ENCODE measurements at places on chromosomes 7 and 10.

DNA sequence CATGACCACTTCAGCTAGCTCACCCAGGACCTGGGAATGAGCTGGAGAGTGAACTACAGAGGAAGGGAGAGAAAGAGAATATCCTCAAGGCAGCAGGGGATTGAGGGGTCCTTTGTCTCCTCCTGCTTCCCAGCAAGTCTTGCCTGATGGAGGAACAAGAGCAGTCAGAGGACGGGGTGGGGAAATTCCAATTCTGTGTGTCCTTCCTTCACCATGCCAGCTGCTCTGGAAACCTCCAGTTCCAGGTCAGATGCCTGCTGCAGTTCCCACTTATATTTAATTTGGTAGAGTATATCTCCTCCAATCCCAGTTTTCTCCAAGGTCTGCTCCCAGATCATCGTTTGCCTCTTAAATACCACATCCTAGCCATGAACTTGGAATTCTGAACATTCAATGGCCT is 21.4 kb upstream of the LEP start:
- no peak for DNase-seq

GRCh38 chr7:19958309-19958896 is 185.0 kb upstream of the TMEM196 start:
- DNase-seq: no peak

DNA sequence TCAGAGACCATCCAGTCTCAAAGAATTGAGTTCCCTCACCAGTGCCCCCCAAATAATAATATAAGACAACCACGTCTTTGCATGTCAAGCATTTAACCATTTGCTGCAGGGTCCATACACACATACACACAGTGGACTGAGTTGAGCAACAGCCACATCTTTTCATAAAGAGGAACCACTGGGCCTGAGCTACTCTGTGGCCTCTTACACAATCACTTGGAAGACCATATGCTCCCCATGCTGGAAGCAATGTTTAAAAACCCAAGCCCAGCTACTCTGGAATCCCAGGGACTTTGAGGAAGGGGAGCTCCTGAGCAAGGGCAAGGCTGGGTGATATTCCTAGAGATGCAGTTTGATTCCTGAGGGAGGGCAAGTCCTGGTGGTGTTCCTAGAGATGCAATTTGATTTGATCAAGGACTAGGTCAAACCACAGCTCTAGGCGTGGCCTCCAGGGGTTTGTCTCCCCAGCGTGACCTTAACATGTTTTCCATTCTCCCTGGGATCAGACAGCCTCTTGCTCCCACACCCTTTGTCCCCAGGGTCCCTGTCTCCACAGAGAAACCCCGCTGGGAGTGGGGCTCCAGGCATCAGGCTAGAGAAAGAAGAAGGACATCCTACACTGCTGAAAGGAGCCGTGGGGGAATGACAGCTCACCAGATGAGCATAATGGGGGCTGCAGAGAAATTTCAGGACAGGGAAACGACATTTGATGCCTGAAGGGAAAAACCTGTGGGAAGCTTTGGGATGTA is 376.2 kb upstream of the MGMT start:
- no peak for DNase-seq

GRCh38 chr10:20662742-20663141 is 234.4 kb downstream of the NEBL start:
- DNase-seq: no peak

- no peak for DNase-seq
Measured at GRCh38 chr10:58081353-58081752, 186.3 kb downstream of the IPMK start.

GRCh38 chr7:121498816-121499215 is 102.7 kb upstream of the FAM3C start:
- DNase-seq: no peak

DNA sequence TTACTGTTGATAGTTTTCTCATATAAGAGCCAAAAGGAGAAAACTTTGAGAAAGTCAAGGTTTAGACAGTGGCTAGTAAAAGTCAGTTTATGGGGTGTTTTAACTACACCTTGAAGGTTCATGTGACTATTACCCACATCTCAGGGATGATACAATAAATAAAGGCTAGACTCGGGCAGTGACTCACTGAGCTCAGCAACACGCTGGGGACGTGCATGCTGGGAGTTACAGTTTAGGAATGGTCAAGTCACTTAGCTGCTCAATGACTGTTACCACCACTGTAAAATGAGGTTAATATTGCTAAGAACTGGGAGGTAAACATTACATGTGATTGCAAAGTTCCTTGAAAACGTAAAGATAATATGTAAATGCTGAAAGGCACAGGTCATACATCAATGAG is 1254.4 kb upstream of the PHF14 start:
- DNase-seq: no peak

GRCh38 chr10:88471899-88472298 is 111.2 kb downstream of the RNLS start:
- no peak for DNase-seq

DNA sequence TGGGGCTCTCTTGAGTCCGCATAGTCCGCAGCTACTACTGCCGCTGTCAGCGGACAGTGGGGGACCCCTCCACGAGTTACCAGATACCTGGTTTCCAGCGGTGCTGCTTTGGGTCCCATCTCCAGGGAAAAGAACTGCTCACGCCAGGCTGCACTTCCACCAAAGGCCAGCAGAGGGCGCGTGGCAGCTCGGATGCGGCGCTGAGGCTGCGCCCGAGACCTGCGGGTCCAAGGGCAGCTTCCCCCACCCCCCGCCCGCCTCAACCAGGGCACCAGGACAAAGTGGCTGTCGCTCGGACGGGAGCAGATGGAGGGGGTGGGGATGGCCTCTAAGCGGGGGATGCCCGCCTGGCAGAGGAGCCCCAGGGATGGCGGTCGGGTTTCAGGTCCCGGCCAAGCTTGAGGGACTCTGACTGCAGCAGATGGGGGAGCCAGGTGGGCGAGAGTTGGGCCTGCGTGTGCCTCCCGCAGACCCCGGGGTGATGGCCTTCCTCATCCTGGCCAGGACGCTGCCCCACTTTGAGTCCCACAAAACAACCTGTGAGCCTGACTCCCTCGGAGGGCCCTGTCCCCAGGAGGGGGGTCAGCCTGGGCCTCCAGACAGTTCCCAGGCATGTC is 23.8 kb upstream of the ZNF735 start:
- no peak for DNase-seq

DNA sequence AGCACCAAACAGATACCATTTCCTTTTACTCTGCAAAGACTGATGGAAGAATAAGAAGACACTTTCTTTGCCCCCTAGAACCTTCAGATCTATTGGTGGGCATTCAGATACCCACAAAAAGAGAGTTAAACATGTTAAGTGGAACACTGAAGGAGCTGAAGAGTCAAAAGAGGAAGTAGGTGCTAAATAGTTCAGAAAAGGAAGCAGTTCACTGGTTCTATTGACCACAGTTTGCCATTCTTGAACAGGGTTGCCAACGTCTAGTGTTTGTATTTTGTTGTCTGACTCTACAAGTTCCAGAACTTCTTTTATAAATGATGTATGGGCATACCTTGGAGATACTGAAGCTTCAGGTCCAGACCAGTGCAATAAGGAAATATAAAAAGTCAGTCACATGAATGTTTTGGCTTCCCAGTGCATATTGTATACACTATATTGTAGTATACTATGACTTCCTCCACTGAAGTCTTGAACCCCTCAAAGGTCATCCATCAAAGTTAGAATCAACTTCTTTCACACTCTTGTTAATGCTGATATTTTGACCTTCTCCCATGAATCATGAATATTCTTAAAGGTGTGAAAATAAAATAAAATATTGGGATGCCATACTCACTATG is 47.5 kb upstream of the AGR3 start:
- no peak for DNase-seq

DNA sequence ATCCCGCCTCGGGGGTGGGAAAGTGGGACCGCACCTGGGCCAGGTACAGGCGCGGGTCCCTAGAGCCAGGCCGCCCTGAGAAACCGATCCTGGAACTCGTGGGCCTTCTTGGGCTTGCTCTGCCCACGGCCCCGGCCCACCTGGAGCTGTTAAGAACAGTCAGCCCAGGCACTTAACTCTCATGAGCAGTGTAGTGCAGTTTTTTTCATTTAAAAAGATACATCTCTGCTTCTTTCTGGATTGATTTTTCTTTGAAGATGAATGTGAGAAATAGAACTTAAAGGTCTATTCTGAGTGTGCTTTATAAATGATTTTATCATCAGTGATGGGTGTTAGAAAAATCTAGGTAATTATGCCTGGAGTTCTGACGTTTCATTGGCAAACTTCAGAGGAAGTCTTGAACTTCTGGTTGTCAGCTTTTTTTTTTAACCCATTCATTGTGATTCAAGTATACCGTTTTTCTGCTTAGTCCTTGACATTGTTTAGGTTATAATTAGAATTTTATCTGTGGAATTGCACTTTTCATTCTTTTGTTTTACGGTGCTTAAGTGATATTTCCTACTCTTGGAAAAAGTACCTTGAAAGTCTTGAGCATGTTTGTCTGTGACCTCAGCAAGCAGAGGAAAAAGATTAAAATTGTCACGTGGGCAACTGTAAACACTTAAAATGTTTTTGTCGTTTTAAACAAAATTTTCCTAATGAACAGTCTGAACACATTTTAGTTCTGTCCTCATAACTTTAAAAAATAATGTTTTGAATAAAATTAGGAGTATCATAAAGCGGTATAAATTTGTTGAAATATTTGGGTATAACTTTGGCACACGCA is 906 bp downstream of the CDK1 start:
- DNase-seq: no peak

DNA sequence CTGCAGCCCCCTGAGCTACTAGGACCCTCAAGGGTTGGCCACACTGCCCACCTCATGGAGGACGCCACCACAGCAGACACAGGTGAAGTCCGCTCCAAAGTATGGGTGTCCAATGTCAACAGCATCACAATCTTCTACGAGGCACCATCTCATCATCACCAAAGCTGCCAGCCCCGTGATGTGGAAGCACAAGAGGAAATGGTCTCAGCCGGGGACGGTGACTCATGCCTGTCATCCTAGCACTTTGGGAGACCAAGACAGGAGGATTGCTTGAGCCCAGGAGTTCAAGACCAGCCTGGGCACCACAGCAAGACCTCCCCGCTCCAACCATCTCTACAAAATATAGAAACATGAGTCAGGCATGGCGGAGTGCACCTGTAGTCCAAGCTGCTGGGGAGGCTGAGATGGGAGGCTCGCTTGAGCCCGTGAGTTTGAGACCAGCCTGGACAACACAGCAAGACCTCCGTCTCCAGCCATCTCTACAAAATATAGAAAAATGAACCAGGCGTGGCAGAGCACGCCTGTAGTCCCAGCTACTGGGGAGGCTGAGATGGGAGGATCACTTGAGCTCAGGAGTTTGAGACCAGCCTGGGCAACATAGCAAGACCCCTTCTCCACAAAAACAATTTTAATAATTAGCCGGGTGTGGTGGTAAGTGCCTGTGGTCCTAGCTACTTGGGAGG is 48.8 kb upstream of the MYL10 start:
- no peak for DNase-seq

DNA sequence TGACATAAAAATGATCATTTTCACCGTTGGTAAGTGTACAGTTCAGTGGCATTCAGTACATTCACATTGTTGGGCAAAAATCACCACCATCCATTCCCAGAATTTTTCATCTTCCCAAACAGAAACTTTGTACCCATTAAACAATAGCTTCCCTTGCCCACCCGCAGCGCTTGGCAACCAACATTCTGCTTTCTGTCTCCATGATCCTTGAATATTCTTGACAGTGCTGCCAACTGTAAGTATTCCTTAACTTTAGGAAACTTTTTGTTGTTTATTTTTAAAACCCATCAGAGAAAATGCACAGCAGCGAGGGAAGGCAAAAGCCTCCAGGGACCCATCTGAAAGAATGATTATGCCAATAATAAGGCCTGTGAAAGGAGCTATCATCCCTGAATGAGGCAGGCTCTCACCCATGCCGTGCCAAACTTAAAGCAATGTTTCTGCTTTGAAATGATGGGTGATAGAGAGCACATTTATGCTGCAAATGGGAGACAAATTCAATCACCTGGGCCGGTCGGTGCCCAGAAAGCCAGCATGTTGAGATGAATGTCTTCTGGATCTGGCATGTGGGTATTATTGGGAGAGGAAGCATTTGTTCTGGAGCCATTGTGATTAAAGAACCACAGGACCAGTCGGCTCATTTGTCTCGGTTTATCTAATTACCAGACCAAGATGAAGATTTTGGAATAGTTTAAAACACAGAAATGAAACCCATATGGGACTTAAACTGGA is 202.1 kb upstream of the NPVF start:
- DNase-seq: no peak

DNA sequence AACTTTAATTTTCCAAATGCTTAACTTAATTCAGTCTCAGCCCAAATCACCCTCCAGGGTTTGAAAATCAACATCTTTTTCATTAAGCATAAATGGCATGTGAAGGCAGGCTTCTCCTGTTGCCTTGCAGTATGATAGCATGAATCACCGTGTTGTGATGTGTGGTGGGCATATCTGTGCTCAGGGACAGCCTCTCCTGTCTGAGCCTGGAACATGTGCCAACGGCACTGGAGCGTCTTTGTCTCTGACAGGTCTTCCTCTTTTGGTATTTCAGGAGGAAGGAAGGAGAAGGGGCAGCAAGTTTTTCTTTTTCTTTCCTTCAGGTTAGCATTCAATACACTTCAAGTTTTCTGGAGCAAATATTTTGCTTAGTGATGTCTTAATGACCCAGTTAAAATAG is 57.6 kb downstream of the LRGUK start:
- DNase-seq: no peak
